Stimulated activated CD8-positive, alpha-beta memory T cell treated with anti-CD3 and anti-CD28 coated beads, Interleukin-7, amount 100 ng/mL, for 1 hour (primary cell): ENCODE measurements at places on chromosomes 4 and X.

DNA sequence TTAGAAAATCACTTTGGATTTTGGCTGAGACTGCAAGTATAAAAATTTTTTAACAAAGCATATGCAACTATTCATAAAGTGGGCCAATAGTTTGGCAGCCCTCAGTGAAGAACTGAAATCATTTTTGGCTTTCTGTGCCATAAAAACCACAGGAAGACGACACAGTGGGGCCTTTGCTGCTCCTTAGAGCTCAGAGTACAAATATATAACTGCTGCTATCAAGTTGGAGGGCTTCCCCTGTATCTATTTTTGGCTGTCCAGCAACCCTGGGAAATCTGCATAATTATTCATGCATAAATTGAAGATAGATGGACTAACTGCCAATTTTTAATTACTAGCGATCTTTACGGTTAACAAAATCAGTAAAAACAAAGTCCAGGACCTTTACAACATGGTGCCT, 51.5 kb upstream of the FTHL17 start:
- no peak for DNase-seq

DNA sequence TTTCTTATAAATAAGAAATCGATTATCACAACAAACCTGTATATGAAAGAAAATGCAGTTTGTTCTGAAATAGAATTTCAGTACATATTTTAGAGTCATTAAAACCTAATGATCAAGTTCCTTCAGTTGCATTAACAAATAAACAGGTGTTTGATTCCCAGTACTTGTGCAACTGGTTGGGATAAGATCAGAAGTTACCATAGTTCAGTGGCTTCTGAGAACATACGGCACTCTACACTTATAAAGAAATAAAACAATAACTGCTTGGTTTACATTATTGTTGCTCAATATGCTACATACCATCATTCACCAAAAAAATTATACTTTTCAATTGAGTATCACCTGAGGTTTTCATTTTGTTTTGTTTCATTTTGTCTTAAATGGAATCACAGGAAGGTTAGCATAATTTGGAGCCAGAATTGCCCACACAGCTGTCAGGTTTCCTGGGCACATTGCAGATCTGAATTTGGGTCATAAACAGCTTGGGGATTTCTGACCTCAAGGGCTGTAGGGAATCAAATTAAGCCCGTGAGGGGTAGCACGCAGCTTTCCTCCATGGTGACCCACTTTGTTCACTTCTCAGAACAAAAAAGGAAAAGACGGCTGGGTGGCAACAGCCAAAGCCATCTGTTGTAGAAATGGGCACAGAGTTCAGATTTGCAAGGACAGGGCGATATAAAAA, 14.9 kb upstream of the CCNG2 start:
- no peak for DNase-seq

DNA sequence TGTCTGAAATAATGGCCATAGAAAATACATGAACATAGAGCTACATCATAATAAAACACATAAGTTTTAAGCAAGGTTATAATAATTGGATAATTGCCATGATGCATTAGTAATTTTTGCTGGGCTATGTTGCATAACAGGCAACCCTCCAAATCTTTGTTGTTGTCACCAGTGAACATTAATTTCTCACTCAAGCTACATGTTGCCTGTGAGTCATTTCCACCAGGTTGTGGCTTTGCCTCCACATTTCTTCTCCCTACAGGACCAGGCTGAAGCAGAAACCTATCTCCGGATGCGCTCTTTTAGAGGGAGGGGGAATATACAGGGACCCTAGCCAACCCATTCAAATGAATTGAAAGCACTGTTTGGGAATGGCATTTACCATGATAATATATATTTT, 347.7 kb downstream of the GABRG1 start:
- no peak for DNase-seq

DNA sequence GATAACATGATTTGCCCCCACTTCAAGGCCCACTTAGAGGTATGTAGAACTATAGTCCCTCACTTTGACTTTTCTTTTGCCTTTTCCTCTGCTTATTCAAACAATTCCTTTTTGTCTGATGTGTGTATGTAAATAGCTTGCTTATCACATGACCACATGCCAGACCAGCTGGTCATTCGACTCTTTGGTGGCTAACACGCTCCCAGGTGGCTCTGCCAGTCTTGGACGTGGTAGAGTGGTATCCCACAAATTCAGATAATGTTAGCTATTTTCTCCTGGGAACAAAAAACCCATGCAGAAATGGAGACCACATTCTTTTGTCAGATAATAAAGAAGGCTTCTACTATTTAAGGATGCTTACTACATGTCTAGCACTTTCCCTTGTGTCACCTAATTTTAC, 47.9 kb downstream of the ARHGAP24 start:
- no peak for DNase-seq

DNA sequence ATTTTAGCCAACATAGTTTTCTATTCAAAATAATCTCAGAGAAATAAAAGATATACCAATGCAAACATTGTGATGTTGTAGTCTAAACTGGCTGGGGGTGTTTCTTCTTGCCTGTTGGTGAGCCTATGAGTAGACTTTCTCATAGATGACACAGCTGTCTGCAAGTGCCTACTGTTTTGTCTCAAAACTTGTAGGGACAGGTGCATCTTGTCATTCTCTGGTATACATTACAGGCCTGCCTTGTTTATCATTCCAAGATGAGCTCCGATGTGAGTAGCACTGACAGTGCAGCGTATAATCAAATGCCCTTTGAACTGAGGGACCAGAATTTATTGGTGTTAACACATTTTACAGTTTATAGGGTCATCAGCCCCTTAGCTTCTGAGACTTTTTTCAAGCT, 353.8 kb downstream of the PRDM5 start:
- DNase-seq: no peak

DNA sequence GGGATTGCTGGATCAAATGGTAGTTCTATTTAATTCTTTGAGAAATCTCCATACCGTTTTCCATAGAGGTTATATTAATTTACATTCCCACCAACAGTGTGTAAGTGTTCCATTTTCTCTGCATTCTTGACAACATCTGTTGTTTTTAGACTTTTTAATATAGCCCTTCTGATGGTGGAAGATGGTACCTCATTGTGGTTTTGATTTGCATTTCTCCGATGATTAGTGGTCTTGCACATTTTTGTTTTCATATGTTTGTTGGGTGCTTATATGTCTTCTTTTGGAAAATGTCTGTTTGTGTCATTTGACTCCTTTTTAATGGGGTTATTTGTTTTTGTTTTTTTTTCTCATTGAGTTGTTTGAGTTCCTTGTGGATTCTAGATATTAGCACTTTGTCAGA, 75.3 kb upstream of the PUDP start:
- DNase-seq: no peak
